ENCODE measurements at places on chromosomes 3 and 15.

DNA sequence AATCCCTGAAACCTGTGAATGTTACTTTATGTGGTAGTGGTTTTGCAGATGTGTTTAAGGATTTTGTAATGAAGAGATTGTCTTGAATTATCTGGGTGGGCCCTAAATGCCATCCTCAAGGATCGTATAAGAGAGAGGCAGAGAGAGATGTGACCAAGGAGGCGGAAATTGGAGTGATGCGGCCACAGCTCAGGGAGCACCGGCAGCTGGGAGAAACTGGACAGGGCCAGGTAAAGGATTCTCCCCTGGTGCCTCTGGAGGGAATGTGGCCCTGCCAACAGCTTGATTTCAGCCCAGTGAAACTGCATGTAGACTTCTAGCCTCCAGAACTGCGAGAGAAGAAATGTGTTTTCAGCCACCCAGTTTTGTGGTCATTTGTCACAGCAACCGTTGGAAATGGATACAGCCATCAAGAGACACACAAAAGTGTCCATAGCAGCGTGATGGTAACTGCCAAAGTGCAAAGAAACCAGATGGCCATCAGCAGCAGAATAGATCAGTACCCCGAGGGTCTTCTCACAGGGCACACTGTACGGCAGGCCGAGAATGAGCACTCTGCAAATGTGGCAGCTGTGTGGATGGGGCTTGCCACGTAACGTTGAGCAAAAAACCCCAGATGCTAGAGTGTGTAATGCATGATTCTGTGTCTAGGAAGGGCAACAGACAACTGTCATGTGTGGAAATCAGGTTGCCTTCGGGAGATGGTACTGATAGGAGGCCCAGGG is 12.2 kb downstream of the APBA2 start:
- DNase-seq, result no peak

DNA sequence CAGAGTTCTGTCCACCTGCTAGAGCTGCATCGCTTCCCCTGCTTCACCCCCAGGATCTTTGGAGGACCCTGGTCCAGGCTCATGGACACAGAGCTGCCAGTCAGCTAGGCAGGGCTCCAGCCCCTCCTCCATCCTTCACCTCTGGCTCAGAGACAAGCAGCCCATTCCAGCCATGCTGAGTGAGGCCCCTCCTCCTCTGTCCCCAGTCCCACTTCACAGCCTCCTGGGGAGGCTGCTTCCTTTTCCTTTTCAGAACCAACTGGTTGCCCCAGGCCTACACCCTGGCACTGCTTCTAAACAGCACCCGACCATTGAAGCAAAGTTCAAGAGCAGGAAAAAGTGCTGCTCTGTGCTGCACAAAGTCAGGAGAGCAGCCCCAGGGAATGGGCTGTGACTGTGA is 22.2 kb downstream of the IQSEC1 start:
- no peak for DNase-seq

DNA sequence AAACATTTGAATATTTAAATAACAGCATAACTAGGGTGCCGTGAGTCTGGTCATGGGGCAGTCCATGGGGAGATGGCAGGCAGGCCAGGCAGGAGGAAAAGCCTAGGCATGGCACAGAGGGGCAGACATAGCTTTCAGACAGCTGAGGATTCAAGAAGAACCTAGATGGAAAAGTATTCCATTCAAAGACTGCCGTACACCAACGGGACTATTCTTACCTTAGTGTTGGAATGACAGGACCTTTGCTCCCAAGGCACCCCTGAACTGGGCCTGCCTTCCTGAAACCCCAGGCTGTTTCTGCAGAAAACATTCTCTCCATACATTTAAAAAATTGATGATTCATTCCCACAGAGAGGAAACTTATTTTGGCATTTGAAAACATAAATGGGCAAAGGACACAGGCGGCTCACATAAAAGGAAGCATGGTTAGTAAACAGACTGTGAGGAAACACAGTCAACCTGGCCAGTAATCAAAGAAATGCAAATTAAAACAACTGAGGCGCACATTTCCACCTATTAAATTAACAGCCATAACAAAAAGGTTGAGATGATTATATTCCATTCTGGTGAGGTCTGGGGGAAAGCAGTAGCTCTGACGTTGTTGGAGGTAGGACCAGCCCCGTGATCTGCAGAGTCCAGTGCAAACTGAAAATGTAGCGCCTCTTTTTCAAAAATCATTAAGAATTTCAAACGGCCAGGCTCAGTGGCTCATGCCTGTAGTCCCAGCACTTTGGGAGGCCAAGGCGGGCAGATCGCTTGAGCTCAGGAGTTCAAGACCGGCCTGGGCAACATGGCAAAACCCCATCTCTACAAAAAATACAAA is 71.3 kb upstream of the SMAD3 start:
- no peak for DNase-seq

DNA sequence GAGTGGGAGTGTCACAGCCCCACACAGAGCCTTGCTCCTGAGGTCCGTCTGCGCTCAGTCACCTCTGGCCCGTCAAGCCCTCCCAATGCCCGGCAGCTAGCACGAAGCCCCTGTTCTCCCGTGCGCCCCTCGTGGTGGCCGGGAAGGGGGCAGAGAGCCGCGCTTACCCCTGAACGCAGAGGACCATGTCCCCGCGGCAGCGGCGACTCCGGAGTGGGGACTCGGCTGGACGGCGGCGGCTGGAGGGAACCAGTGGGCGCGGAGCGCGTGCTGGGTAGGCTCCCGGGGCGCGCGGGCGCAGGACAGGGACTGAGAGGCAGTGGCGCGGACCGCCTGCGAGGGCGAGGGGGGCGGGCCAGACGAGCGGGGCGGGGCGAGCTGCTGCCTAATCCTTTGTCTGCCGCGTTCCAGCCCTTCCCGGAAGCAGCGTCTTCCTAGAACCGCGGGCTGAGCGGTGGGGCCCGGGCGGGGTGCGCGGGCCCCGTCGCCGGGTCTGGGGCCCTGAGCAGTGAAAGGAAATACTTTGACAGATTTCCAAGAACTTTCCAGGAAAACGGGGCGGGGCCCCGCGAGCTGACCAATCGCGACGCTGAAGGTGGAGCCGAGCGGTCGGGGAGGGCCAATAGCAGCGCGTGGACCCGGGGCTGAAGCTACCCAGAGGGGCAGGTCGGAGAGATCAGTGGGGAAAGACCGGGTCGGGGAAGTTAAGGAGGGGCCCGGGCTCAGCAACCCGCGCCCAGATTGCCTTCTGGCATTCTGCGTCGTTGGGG is at the start of gene CISH:
Gene CISH (minus strand): TSS at position 311 of the 770 bp plus-strand sequence. CDS start 124 bp downstream, at position 187.
- DNase-seq, result peak; percentile 90

DNA sequence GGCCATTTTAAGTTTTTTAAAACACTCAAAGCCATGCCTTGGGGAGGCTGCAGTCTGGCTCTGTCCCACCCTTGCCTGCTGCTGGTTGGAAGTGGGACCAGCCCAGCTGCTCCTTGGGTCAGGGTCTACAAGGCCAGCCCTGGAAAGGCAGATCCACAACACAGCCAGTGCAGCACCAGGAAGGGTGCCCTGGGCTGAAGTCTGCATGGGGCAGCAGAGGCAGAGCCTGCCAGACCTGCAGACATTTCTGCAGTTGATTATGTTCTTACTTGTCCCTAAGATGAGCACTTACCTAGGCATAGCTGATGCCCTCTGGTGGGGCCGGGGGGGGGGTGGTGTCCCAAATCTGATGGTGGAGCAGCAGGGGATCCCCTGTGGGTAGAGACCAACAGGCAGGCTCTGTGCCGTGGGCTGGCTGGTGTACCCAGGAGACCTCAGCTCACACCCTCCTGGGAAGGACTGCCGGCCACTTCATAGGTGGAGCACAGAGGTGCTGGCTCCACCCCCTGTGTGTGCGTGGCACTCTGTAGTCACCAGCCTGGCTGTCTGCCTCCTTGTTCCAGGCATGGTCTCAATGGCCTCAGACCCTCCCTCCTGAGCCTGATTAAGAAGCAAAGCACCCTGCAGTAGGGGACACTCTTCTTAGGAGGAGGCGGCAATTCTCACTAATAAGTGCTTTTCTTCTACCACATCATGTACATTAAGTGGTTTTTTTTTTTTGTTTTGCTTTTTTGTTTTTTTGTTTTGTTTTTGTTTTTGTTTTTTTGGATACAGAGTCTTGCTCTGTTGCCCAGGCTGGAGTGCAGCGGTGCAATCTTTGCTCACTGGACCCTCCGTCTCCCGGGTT is 97.4 kb upstream of the KLF13 start:
- no peak for DNase-seq
